ENCODE measurements at places on chromosomes 6 and 20. TPM values are rescaled to one million over a fixed set of nuclear protein-coding genes. Genes with fewer than 3 reads are reported as not detected.

The LGSN gene
- total RNA-seq = not detected

The MROH8 gene
- total RNA-seq = 3.8 TPM

GRCh38 chr6:125432963-125433362 lies 131.2 kb upstream of the HDDC2 start:
- no peak for DNase-seq

DNA sequence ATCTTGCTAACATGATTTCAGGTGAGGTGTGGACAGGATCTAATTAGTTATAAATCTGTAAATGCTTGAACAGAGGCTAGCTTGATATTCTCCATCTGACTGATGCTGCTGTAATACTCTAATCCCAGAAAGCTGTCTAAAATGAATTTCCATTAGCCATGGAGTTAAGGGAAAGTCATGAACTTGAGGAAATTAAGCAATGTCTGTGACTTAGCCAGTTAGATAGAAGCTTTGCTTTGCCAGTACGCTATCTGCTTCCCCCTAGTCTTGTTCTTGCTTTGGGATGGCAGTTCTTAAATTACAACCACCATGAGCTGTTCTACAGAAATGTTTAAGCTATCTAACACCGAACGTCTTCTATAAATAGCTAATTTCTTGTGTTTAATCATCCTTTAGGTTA lies 195.7 kb downstream of the PRL start:
- DNase-seq = no peak

- peak; percentile 82 for DNase-seq
Measured at GRCh38 chr6:14921170-14921569, 324.7 kb upstream of the JARID2 start.

- DNase-seq = no peak
Measured at GRCh38 chr20:13953227-13953626, 37.2 kb downstream of the SEL1L2 start.

DNA sequence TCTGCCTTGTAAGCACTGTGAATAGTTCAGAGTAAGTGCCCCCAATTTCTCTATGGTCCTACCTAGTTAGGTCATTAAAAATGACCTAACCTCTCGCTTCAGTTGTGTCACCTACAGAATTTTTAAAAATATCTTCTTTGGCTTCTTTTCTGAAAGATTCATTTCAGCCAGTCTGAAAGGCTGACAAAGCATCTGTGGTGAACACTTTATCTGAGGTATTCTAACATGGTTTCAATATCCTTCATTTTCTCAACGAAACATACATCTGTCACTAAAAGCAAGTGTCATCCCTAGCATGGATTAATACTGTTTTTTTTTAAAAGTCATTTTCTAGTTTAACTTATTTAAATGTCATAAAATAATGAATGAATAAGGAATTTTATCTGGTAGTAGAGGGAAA lies 5.1 kb downstream of the DPM1 start:
- DNase-seq = no peak

GRCh38 chr6:126054258-126054702 lies 67.9 kb downstream of the TRMT11 start:
- no peak for DNase-seq

DNA sequence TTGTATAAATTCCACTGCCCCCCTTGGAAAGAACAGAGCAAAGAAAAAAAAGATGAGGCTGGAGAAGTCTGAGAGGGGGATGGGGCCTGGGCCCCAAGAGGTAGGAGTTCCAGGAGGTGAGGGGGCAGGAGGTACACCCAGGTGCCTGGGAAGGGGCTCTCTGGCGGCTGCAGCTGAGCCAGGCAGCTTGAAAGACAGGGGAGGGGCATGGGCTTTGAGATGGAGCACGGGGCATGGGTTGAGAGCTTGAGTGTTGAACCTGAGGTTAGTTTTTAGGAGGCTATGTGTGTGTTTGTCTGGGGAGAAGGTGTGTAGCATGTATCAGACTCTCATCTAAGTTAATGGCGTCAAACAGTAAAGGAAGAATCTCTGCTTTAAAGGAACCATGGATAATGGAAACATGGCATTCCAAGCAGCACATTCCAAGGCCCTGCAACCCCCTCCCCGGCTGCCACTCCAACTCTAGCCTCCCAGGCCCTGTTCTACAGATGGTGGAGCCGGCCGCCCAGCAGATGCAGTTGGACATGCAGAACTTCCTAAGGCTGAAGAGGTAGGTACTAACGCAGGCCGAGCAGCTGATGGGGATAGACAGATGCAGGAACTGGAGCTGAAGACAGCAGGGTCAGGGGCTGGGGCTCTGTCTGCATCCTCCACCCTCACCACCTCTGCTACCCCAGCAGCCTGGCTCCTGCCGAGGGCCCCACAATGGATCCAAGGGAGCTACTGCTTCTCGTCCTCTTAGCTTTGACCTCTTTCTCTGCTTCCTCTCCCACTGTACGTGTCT lies 42.1 kb downstream of the MDFI start:
- no peak for DNase-seq

DNA sequence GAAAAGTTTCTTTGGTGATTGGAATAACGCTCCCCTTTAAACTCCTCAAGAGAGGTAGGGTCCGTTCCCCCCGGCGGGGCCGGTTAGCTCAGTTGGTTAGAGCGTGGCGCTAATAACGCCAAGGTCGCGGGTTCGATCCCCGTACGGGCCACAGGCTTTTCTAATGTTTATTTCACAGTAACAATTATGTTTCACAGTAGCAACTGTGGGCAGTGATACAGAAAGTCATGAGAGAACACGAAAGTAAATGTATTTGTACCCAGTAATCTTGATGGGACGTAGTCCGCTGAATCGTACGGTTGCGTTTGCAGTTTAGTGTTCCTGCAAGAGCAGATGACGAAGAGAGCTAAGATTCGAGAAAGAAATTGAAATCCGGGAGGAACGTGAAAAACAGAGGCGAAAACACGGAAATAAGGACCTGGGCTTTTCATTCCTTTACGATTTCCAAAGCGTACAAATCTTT lies 505.5 kb downstream of the PRIM2 start:
- DNase-seq = no peak

GRCh38 chr20:46088409-46089166 lies 1.2 kb downstream of the NCOA5 start:
- DNase-seq = no peak

GRCh38 chr6:43736844-43737243 lies 33.2 kb upstream of the VEGFA start:
- DNase-seq = peak; percentile 7

DNA sequence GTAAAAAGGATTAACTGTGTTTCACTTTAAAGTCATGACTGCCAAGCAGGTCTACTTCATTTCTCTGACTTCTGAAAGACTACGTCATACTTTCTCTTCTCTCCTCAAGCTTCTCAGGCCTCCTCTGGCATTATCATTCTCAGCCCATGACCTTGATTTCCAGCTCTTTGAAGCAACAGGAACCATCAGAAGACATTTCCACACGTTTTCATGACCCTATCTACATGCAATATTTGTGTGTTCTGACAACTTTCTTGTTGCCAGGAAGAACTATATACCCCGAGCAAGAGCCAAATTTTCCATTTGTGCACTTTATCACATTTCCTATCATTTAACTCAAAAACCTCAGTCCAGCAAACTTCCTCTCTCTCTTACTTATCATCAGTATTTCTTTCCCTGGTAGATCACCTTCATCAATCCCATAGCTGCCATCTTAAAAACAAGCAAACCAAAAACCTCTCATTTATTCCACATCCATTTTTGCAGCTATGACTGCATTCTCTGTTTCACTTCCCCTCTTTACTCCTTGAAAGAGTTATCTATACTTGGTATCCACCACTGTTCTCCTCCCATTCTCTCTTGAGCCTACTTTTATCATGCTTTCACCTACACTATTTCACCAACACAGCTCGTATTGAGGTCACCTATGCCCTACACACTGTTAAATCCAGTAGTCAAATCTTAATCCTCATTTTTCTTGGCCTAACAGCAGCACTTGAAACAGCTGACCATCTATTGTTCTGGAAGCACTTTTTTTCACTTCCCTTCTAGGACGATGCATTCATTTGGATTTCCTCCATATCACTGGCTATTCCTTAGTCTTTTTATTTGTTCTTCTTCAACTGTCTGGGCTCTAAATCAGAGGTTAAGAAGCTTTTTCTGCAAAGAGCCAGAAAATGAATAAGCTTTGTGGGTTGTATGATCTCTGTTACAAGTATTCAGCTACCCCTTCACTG lies 47.1 kb downstream of the STX7 start:
- no peak for DNase-seq

- DNase-seq = no peak
Measured at GRCh38 chr20:18907353-18907752, 93.8 kb downstream of the SCP2D1 start.

- DNase-seq = no peak
Measured at GRCh38 chr6:99434702-99435530, 9.8 kb upstream of the PNISR start.
